NCI-H510A (cell line): ENCODE measurements at places on chromosomes 13 and 19.

DNA sequence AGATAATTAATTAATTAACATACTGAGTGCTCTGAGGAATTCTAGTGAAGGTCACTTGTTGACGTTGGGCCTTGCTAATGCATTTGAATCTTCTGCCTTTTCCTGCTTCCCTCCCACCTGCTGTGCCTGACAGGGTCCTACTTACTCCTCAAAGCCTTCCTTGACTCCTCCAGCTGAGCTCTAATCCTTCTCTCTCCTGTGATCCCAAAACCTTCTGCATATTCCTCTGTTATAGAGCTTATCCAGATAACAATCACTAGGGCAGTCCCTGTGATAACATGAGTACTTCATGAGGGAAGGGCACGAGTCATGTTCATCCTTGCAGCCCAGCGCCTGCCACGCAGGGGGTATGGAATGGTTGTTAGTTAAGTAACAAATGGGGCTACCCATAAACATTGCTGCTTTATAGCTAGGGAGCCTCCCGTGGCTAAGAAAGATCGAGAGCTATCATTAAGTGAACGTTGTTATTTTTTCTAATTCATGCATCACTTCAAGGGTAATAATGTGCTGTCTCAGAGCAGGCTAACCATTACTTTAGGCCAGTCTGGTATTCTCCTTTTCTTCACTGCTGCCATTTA, 19.1 kb upstream of the SPATA13 start:
- DNase-seq = no peak

DNA sequence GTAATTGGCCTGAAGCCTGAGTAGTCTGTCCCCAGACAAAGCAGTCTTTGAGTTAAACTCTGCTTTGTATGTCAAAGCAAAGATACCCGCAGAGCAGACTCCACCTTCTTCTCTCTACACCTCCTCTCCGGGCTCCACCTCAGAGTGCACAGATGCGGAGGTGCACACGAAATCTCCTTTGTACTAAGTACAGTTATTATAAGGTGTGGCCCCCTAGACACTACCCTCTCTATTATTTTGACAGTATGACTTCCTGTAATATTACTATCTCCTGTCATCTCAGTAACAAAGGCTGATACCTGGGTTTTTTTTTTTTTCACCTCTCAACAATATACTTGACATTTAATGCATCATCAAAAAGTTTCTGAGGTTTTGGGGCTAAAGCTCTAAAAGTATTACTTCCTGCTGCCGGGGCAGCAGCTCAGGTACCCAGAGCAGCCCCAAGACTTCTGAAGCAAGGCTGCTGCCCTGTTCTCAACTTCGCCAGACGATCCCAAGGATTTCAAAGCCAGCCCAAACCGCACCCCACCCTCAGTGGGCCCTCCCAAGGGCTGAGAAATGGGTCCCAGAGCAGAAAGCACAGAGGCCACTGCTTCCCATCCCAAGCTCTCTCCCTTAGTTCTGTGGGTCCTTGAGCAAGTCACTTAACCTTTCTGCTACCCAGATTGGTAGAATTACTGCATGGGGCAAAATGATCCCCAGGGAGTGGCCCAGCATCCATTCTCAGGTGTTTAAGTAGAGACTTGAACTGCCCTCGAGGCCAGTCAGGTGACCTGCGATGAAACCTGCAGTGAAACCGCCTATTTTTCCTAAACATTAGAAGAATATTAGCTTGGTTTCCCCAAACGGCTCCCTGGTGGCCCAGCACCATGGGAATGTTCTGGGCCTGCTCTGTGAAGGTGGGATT, 180.6 kb downstream of the FOXO1 start:
- DNase-seq = no peak

DNA sequence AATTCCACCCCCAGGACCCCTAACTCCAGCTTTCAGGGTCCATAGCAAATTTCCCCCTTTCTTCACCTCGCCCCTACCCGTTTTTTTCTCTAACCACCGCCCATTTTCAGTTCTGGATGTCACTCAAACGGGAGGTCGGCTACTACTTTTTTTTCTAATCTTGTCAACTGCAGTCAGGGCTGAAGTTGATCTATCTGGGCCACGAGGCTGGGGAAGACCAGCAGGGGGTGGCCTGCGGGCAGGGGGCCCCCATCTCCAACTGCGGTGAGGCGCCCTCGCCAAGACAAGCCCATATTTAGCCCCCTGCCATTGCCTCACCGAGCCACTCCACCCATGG, 748 bp downstream of the LHFPL6 start:
- DNase-seq = no peak

DNA sequence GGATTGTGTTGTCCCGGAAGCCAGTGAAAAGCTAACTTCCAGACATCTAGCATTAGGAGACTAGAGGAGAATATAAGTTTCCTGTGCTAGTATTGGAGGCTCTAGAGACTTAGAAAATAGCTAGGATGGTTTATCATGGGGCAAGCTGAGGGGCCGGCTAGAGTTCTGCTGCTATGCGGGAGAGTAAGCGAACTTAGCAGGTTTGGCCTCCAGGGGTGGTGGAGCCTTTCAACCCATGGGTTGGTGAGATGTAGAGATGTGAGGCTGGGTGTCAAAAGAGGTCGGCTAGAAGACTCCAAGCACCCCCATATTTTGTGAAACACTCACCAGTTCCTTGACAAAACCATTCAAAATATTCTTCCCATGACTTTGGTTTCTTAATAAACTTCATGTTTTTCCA, 4.4 kb downstream of the SULT2A1 start:
- DNase-seq = no peak

- no peak for DNase-seq
Measured at GRCh38 chr13:73532582-73532981, 473.8 kb downstream of the KLF5 start.

GRCh38 chr13:96837809-96838208, 156.5 kb downstream of the OXGR1 start:
- DNase-seq = no peak

- no peak for DNase-seq
Measured at GRCh38 chr19:43607238-43608205, 4.4 kb upstream of the SRRM5 start.

- no peak for DNase-seq
Measured at GRCh38 chr13:110070511-110071120, 236.3 kb downstream of the COL4A1 start.

- no peak for DNase-seq
Measured at GRCh38 chr13:48653472-48653939, at the start of gene CYSLTR2. TSS of gene CYSLTR2 (plus strand) at chr13:48653929. CDS start at chr13:48706818, 52,889 bp downstream.

DNA sequence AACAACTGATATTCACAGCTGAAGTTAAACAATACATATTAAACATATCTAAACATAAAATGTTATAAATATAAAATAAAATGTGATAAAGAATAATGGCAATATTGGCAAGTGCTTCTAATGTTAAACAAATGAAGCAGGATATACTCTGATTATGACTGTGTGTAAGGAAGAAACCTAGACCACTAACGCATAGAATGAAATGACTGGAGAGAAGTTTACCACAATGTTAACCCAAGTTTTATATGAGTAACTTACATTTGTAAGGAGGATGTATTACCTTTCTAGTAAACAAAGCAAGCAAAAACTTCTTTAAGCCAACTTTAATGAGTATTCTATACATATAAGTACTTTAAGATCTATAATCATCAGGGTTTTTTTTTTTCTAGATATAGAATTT, 43.0 kb downstream of the RB1 start:
- no peak for DNase-seq

DNA sequence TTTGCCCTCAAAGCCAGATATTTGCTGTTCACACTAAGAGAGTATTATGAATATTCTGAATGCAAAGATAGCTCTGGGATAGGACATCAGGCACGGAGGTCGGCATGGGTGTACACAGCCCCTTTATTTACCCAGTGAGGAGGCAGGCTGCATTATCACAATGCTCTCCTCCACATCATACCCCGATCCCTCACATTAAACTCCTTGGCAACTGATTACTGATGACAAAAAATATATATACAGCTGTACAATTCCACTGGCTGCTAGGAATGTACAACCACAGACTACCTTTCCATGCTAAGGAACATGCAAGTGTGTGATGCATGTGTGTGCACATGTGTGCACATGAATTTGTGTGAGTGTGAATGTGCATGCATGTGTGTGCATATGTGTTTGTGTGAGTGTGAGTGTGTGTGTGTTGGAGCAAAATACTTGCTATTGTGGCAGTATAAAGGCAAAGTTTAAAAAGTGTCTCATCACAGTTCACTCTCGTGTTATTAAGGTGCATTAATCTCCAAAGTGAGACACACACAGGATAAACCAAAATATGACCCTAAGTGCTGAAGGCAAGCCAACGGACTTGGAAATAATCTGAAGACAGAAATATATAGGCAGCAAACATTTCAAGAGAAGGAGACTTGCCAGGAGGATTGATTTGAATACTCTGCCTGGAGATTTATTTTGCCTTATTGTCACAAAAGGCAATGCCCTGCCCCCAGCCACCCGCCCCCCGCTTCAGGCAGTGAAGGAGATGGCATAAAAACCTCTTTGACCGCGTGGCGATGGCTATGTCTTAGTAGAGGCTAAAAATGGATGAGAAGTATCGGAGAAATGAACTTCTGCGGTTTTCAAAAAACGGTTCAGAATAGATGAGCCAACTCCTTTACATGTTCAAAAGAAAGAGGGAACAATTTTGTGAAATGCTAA, 274.8 kb downstream of the TSHZ3 start:
- DNase-seq = no peak

DNA sequence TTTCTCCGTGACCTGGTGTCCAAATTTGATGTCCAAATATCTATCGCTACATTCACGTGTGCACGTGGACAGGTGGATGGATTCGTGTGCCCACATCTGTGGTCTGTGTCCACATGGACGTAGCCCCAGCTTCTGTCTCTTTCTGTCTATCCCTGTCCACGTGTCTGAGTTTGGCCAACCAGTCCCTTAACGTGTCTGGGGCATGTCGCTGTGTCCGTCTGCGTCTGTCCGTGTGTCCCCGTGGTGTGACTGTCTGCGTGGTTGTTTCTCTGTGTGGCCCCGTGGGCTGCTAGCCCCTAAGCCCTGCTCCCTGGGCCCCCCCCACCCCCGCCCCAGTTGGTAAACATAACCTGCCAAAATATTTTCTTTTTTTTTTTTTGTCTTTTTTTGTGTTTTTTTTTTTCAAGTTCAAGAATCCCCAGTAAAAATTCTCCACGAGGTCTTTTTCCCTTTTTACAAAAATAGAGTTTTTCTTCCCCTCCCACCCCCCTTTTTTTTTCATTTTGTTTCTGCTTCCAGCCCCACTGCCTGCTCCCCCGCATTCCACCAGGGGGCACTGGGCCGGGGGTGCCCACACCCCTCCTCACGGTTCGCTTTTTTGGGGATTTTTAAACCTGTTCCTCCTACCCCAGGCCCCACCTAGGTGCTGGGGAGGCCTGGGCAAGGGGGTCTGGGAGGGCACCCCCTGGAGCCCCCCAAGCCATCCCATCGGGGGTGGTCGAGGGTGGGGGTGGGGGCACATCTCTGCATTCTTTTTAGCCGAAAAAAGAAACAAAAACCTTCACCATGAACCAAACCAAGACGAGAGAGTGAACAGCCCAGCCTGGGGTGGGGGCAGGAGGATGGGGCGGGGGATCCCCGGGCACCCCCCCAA, 18.3 kb downstream of the PRKCSH start:
- no peak for DNase-seq

DNA sequence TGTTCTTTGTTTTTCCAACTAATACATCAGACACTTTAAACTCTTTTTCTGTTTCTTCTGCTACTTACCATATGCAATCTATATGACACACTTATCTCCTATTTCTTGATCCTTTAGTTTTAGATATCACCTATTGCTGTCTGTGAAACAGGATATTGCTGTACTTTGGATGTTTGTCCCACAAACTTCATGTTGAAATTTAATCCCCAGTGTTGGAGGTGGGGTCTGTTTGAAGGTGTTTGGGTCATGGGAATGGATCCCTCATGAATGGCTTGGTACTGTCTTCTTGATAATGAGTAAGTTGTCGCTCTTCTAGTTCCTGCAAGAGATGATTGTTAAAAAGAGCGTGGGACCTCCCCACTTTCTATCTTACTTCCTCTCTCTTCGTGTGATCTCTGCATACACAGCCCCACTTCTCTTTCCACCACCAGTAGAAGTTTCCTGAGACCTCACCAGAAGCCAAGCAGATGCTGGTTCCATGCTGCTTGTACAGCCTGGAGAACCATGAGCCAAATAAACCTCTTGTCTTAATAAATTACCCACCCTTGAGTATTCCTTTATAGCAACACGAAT, 244.2 kb downstream of the NHLRC3 start:
- no peak for DNase-seq

GRCh38 chr19:16398530-16399249, 73.1 kb downstream of the EPS15L1 start:
- no peak for DNase-seq

- DNase-seq = no peak
Measured at GRCh38 chr19:50492303-50493052, 15.8 kb upstream of the GARIN5A start.

- no peak for DNase-seq
Measured at GRCh38 chr19:29328586-29328985, 115.6 kb upstream of the UQCRFS1 start.

- DNase-seq = no peak
Measured at GRCh38 chr19:41377977-41378709, 1.8 kb downstream of the TMEM91 start.

GRCh38 chr13:49062297-49062896, 86.7 kb downstream of the FNDC3A start:
- DNase-seq = no peak

DNA sequence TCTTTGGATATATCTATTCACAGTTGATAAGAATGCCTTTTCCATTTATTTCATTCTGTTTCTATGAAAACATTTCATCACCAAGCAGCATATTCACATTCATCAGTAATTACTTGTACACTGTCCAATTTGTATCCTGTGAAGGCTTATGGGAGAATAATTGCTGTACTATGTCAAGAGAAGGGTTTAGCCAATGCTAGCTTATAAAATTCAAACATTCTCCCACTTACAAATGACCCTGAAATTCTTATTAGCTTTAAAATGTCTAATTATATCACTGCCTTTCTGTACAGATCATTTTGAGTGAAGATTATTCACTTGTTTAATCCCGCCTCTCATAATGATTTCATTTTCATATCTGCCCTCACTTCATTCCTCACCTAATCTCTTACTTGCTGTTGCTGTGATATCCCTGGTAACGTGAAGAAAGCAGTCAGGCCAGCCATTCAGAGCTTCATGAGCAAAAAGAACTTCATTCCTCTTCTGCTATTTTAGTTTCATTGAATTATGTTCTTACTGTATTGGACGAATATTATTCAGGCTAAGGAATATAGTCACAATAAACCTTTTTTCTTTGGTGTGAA, 778.7 kb downstream of the OLFM4 start:
- DNase-seq = no peak

GRCh38 chr19:10118960-10119359, 739 bp downstream of the EIF3G start:
- no peak for DNase-seq

DNA sequence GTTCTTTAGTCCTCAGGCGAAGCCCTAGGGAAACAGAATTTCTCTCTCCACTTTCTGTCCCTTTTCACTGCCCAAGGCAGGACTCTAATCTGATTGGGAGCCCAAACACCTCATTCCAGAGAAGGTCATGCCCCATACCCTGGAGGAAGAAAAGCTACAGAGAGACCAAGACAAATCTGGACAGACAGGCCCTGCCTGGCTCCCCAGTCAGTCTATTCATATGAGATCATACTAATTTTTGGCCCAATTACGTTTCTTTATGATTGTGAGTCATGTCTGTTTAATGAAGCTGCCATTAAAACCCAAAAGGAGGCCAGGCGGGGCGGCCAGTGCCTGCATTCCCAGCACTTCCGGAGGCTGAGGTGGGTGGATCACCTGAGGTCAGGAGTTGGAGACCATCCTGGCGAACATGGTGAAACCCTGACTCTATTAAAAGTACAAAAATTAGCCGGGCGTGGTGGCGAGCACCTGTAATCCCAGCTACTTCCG, 3.3 kb upstream of the AP3D1 start:
- no peak for DNase-seq
